ENCODE measurements at places on chromosomes 16 and 17.

DNA sequence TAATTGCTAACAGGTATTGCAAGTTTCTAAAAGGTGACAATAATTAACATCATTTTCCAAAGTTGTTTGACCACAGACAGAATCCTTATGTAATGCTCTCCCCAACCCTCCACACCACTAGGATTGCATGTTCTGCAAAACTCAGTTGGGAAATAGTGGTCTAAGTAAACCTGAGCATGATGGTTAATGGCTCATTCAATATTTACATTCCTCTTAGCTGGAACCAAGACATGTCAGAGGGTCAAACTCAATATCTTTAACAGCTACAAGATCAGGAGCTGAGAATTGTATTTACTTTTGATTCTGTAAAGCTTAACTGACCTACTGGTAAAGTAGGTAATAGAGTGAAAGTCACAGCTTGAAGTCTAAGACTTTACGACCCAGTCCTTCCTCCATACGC, 10.2 kb downstream of the MFSD6L start:
- DNase-seq, result no peak

DNA sequence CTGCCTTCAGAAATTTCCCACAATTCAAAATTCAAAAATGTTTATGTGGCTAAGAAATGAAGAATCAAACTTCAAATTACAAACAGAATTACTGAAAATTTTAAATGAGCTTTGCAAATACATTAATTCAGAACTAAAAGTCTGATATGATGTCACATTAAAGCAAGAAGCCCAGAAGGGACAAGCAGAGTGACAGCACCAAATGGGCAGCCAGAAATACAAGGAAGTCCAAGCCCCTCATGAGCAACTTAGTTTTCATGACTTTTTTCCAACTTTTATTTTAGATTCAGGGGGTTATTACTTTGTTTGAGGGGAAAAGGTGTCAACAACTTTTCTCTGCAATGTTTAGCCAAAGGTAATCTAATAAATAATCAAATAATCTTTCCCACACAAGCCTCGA, 21.5 kb downstream of the UBE2G1 start:
- no peak for DNase-seq

DNA sequence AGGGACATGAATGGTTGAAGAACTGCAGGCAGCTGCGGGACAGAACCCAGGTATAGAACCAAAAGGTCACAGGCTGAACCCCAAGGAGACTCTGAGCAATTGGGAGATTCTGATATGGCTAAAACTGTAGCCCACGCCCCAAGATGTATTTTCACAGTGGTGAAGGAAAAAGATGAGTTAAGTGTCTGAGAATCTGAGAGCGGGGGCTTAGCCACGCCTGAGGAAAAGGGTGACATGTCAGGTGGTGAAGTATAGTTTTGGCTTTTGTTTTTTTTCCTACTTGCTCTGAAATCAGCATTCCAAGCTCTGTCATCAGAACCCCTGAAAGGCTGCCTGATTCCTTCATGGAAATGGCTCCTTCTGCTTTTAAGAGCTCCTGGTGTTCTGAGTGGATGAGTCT, 73.3 kb downstream of the AKAP1 start:
- no peak for DNase-seq

- no peak for DNase-seq
Measured at GRCh38 chr17:55292094-55292493, 27.3 kb downstream of the HLF start.
